ENCODE measurements at places on chromosomes 4 and X.

DNA sequence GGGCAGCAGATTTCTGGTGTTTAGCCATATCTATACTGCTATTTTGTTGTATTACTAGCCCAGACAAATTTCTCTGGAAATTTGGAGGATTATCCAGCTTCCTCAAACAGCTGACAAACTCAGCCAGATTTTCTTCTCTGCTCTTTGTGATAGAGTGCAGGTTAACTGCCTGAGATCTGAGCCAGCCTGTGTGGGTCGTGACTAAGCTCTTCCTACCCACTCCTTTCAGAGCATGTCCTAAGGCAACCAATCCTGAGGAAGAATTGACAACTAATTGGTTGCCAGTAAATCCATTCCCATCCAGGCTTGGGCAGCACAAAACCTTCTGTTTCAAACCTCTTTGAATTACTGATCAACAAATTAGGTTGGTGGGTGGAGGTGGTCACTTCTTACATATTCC lies 2.5 kb upstream of the GABRA2 start:
- DNase-seq, result no peak

GRCh38 chrX:133645977-133646718 lies 230.9 kb upstream of the GPC4 start:
- no peak for DNase-seq

DNA sequence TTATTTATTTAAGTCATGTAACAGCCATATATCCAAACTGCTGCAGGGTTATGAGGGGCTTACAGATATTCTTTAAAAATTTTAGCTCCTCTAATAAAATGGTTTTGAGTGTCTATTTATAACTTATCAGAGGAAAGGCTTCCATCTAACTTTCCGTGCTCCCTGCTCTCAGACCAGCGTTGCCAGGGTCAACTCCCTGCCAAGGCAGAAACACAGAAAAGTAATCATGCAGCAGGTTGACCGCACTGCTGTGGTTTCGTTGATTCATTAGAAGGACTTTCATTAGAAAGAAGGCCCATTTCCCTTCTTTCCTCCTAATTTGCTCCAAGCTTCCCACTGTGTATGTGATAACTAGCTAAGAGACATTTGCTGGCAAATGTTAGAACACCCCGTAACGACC lies 33.9 kb downstream of the BCLAF3 start:
- no peak for DNase-seq

- no peak for DNase-seq
These were observed 62.8 kb downstream of the RWDD4 start for GRCh38 chr4:183596067-183596757.

GRCh38 chrX:76657499-76657898 lies 230.0 kb downstream of the MAGEE1 start:
- DNase-seq, result no peak

- no peak for DNase-seq
These were observed 29.9 kb downstream of the ELF2 start for GRCh38 chr4:139146926-139147629.

- peak; percentile 37 for DNase-seq
These were observed 9.9 kb upstream of the GABRE start for GRCh38 chrX:151984328-151984727.

DNA sequence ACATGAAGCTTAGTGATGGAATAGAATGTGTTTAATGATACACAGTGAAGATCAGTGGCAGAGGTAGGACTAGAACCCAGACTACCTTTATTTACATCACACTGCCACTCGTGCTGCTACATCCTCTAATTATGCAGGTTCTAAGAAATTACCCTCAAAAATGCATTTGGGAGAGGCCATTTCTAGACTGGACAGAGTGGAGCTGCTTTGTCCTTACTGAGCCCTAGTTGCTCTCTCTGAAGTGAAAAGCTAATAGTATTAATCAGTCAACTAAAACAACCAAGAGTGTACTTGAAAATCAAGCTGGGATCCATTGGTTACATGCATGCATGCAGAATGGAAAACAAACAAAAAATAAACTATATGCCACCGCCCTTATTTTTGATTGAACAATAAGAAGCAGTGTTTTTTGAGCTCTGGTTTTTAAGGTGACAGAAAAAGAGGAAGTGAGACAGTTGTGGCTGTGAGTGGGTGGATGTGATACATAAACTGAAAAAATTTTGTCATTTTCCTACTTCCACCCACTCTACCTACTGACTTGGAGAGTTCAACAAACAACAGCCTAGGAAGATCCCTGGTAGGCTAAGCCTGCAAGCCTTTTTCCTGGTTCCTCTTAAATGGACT lies 6.8 kb upstream of the VSIG4 start:
- DNase-seq, result no peak

DNA sequence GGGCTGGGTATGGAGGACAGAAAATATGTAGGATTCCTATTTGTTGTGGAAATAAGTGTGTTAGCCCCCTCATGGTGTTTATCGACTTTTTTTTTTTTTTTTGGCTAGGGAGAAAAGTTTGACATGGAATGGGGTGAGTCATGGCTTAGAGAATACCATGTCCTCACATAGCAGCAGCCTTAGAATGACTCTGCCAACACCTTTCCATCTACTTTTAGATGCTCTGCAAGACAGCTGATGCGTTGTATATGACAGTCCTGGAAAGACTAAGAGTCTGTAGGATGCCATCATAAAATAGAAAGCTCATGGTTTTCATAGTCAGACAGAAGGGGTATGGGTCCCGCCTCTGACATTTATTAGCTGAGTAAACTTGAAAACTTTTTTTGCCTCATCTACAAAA lies 37.7 kb downstream of the MTTP start:
- DNase-seq, result no peak

- DNase-seq, result no peak
These were observed 15.5 kb downstream of the NUDT6 start for GRCh38 chr4:122906859-122907305.

DNA sequence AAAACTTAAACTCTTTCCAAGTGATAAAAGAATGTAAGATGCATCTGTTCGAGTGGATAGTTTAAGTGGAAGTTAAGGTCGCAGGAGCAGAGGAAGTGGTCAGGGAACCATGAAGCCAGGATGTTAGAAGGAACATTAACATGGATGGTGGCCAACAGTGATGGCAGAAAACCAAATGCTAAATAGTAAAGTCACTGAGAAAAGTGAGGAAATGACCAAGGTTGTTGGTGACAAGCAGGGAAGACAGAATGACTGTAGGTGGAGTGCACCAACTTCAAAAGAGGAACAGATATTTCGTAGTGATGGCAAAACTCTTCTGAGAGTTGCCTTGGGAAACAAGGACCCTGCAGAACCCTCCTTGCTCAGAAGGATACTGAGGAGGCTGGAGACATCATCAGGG lies 226.2 kb downstream of the PALLD start:
- no peak for DNase-seq

- DNase-seq, result no peak
These were observed 22.1 kb upstream of the SPATA4 start for GRCh38 chr4:176217510-176217909.

DNA sequence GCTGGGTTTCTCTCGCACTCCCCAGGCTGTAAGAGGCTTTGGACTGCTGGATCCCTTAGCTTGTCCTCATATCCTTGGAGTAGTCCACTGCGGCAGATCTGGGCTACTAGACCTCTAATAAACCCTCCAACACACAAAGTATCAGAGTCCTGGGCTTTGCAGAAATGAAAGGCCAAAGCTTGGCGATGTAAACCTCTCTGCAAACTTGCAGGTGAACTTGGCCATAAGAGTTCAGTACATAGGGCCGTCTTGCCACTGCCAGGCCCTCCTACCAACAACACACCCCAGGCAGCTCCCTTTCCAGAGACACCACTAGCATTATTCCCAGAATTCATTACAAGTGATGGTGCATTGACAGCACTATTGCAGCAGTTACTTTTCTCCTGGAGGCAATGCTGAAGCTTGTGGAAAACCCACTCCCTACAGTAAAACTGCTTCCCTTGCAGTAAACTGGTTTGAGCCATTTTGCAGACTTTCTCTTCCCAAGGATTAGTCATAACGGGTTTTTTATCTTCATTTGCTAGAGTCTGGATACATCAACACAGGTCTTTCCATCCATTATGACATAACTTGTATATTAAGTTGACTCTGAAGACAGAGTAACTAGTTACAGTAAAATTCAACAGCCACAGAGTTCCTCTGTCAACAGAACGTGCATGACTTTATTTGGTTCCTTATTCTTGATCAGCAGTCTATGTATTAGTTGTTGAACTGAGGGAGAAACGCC lies 2.4 kb downstream of the ANKRD50 start:
- DNase-seq, result no peak

DNA sequence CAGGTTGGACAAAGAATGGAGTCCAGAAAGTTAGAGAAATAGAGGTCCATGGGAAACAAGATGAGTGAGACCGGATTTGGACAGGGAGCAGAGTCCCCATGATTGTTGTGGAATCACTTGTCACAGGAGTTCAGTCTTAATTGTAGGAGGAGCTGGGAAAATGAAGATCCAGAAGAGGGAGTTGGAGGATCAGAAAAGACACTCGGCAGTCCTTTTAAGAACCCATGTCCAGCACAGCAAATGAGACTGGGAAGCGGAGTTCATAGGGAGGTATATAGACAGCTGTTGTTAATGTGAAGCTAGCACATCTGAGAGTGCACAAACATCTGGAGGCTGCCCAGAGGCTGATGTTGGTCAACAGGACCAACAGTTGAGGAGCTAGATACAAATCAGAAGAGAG lies 111.4 kb upstream of the RXFP1 start:
- peak; percentile 11 for DNase-seq
